ENCODE measurements at places on chromosomes 13 and 19.

DNA sequence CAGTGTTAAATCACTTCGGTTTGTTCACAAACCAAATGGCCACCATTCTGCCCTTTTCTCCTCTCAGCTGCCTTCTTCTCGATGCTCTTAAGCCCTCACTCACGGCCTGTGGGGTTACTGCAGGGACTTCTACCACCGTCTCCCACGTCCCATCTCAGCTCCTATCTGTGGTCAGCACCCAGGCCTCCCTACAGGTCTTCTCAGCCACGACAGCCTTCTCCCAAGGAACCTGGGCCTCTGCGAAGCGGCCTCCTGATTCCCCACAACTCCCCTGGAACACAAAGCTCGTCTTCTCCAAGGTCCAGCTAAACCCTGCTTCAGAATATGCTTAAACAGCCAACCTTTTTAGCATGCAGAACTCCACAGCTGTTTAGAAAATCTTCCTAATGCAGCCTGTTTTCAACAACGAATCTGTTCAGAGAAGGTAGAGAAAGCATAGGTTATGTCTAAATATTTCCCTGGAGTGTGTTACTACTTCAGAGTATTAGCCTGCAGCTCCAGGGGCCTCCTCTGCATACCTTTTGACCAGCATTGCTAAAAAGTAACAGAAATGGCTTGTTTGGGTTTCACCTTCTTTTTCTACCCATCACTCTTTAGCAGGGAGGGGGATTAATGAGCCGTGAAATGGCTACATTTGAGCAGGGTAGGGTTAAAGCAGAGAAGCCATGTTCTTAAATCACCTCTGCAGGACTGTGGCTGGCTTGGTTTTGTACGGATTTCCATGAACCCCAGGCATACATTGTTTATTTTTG is 104.0 kb downstream of the COL4A2 start:
- H3K4me1 ChIP-seq: peaks cover 8% of the 10 kb centered on the region
- H3K4me3 ChIP-seq: no peak overlapping the region
- H3K36me3 ChIP-seq: no peaks in the 10 kb centered on the region
- DNase-seq: no peak
- peak overlapping the region; percentile 23 for H3K27ac ChIP-seq

DNA sequence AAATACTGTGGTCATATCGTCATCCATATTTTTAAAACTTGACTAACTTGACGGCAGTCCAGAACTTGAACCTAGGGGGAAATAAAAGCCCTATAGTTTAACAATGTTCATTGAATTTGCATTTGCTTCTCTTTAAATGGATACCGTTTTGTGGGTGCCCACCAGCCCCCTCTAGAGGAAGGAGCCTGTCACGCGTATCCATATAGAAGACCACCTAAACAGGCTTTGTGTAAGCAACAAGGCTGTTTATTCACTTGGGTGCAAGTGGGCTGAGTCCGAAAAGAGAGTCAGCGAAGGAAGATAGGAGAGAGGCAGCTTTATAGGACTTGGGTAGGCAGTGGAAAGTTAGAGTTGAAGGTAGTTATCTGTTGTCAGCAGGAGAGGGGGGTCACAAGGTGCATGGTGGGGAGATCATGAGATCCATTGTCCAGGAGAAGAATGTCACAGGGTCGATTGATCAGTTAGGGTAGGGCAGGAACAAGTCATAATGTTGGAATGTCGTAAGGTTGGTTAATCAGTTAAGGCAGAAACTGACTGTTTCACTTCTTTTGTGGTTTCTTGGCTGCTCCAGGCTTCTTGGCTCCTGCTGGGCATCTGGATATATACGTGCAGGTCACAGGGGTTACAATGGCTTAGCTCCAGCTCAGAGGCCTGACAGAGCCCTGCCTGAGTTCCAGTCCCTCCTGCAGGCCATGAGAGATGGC is 42.5 kb upstream of the ANKRD10 start:
- H3K4me3 ChIP-seq: no peak overlapping the region
- H3K27me3 ChIP-seq: no peaks in the 10 kb centered on the region
- H3K4me1 ChIP-seq: peaks cover 7% of the 10 kb centered on the region
- H3K27ac ChIP-seq: no peak overlapping the region

DNA sequence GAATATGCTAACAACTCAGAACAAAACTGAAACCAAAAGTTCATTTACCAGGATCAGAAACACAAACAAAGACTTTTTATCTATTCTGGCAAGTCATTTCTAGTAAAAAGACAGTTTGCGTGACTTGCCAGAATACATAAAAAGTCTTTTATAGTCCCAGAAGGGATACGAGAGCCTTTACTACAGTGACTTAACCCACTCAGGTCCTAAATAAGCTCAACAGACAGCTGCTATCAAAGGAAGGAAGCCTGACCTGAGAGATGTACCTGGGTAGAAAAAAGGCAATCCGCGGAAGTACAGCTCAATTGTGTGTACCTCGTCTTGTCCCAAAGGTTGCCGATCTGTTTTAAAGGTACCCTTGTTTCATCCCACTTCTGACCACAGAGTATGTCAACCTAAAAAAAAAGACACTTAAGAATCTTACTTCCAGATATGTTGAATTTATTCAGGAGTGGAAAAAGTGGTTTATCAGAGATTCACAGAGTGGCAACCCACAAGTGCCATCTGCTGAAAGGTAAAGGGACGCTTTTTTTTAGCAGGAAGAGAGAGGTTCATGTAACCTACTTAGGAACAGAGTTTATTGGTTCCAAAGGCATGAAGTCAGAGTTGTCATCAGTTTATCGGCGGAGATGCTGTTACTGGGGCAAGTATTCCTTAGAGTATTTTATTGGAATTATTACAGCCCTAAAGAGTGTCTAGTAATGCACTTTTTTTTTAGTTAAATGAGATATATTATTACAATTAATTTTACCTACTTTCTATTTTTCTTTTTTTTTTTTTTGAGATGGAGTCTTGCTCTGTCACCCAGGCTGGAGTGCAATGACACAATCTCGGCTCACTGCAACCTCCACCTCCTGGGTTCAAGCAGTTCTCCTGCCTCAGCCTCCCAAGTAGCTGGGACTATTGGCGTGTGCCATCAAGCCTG is 69.7 kb upstream of the C1QTNF9B start:
- H3K27me3 ChIP-seq: no peaks in the 10 kb centered on the region
- H3K27ac ChIP-seq: no peak overlapping the region
- H3K4me1 ChIP-seq: no peaks in the 10 kb centered on the region
- no peaks in the 10 kb centered on the region for H3K36me3 ChIP-seq
- DNase-seq: no peak

DNA sequence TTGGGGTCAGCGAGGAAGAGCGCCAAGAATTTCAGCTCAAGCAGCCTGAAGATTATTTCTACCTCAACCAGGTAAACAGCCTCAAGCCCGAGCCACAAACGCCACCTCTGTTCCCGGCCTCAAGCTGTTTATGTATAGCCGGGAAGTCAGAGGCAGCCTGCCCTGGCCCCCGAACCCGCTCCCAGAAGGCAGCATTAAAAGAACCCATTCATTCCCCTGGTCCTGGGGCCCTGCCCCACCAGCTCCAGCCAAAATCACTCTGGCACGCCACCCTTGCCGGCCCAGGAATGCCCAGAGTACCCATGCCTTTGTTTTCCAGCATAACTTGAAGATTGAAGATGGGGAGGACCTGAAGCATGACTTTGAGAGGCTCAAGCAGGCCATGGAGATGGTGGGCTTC is 61.2 kb upstream of the USE1 start:
- H3K36me3 ChIP-seq: peaks cover 93% of the 10 kb centered on the region
- no peaks in the 10 kb centered on the region for H3K4me1 ChIP-seq
- DNase-seq: no peak

GRCh38 chr13:113591750-113592149 is 7.2 kb downstream of the TFDP1 start:
- H3K4me3 ChIP-seq: no peak overlapping the region
- peaks cover 51% of the 10 kb centered on the region for H3K36me3 ChIP-seq
- DNase-seq: peak; percentile 18
- H3K27ac ChIP-seq: no peak overlapping the region
- H3K4me1 ChIP-seq: peaks cover 20% of the 10 kb centered on the region

DNA sequence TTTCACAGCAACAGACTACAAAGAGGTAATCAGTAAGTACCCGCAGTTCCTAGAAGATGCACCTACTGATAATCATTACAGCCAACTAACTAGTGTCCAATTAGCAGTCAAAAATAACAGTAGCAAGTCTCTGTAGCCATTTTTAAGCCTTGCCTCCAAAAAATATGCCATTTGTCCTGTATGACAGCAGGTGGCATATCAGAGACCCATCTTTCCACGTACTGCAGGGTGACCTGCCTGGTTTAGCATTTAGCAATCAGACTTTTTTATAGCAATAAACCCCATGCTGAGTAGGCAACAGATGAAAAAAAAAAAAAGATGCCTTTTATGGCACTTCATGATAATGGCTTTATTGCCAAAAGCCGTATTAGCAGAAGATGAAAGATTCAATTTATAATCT is 155.3 kb upstream of the LSM14A start:
- H3K27ac ChIP-seq: no peak overlapping the region
- H3K36me3 ChIP-seq: no peaks in the 10 kb centered on the region
- H3K4me1 ChIP-seq: no peaks in the 10 kb centered on the region
- H3K4me3 ChIP-seq: no peak overlapping the region

DNA sequence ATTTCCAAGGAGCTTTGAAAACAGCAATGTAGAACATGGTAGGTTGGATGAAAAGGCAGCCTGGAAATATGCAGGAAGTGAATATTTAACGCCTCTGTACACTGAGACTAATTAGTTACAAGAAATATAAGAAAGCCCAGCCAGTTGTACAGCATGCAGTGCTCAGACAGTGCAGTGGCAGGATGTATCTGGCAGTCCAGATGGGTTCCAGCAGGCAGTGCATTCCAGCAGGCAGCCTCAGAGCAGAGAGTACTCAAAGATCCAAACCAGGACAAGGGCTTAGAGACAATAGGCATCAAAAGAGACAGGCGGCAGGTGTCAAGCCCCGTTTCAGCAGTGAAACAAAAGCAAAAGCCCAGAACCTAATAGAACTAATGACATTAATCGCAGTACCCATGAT is 2776.3 kb downstream of the PCDH9 start:
- no peak overlapping the region for H3K27ac ChIP-seq
- peak; percentile 18 for DNase-seq
- no peaks in the 10 kb centered on the region for H3K36me3 ChIP-seq
- H3K27me3 ChIP-seq: no peaks in the 10 kb centered on the region

- no peak overlapping the region for H3K4me3 ChIP-seq
- H3K4me1 ChIP-seq: no peaks in the 10 kb centered on the region
- no peaks in the 10 kb centered on the region for H3K27me3 ChIP-seq
- H3K36me3 ChIP-seq: no peaks in the 10 kb centered on the region
Measured at GRCh38 chr13:78035500-78035899, 116.9 kb upstream of the EDNRB start.

DNA sequence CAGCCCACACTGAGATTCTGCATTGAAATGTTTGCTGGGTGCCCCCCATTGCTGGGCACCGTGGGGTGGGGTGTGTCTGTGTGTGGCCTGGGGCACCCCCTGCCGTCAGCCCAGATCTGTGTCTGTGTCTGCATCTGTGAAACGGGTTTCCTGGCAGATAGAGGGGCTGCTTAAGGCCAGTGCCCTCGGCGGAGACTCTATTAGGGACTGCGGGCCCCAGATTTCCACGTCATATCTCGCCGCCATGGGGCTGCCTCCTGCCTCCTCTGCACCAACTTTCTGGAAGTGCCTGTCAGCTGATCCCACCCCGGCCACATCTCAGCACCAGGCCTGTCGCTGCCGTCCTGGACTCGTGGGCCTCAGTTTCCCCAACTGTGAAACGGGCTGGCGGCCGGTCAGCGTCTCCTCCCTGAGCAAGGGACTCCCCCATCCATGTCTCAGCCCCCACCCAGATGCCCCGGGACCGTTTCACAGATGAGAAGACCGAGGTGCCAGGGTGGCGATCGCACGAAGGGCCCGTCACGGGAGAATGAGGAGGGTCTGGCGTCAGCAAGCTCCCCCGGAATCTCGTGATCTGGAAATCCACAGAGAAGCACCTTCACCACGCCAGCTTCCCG is 21.4 kb downstream of the ARID3A start:
- no peak overlapping the region for H3K4me3 ChIP-seq
- H3K27me3 ChIP-seq: no peaks in the 10 kb centered on the region
- no peak overlapping the region for H3K27ac ChIP-seq
- H3K36me3 ChIP-seq: peaks cover 5% of the 10 kb centered on the region
- peaks cover 39% of the 10 kb centered on the region for H3K4me1 ChIP-seq

GRCh38 chr19:10460714-10461046 is 40.3 kb downstream of the PDE4A start:
- no peaks in the 10 kb centered on the region for H3K27me3 ChIP-seq
- H3K4me1 ChIP-seq: peaks cover 13% of the 10 kb centered on the region
- no peak for DNase-seq
- peaks cover 72% of the 10 kb centered on the region for H3K36me3 ChIP-seq

DNA sequence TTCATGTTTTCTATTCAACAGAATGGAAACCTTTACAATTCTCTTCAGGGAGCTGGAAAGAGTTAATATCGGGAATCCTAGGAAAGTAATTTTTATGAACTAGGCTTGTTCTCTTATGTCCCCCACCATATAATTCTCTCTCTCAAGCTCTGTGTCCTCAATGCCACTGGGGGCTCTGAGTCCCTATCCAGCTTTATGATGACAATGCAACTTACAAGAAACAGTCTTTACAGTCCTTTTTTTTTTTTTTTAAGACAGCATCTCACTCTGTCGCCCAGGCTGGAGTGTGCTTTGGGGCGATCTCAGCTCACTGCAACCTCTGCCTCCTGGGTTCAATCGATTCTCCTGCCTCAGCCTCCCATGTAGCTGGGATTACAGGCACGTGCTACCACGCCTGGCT is 31.2 kb upstream of the TM9SF2 start:
- no peak overlapping the region for H3K4me3 ChIP-seq
- no peak overlapping the region for H3K27ac ChIP-seq
- no peak for DNase-seq
- no peaks in the 10 kb centered on the region for H3K36me3 ChIP-seq

DNA sequence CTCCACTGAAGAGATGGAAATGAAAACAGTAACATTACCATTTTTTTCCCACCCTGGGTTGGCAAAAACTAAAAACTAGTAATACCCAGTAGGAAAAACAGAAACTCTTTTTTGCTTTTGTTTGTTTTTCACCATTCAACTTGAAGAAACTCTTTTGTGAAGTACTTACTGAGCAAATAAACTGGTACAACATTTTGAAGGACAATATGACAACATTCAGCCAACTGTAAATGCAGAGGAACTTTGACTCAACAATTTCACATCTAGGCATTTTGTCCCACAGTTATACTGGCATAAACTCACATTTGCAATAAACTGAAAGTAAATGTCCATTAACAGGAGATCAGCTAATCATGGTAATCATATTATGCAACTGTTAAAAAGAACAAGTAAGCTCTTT is 152.5 kb downstream of the RNF17 start:
- H3K4me1 ChIP-seq: no peaks in the 10 kb centered on the region
- H3K27ac ChIP-seq: no peak overlapping the region
- H3K36me3 ChIP-seq: peaks cover 6% of the 10 kb centered on the region
- H3K4me3 ChIP-seq: no peak overlapping the region

- H3K27ac ChIP-seq: no peak overlapping the region
- no peaks in the 10 kb centered on the region for H3K27me3 ChIP-seq
- H3K36me3 ChIP-seq: no peaks in the 10 kb centered on the region
- no peaks in the 10 kb centered on the region for H3K4me1 ChIP-seq
- DNase-seq: no peak
- H3K4me3 ChIP-seq: no peak overlapping the region
Measured at GRCh38 chr13:87777387-87777786, 106.2 kb downstream of the SLITRK5 start.

Data from stomach (tissue), 19 donors.